ENCODE measurements at places on chromosomes 4 and X.
A peak's percentile ranks its signal among the peaks of the same experiment; 100 is the strongest.

DNA sequence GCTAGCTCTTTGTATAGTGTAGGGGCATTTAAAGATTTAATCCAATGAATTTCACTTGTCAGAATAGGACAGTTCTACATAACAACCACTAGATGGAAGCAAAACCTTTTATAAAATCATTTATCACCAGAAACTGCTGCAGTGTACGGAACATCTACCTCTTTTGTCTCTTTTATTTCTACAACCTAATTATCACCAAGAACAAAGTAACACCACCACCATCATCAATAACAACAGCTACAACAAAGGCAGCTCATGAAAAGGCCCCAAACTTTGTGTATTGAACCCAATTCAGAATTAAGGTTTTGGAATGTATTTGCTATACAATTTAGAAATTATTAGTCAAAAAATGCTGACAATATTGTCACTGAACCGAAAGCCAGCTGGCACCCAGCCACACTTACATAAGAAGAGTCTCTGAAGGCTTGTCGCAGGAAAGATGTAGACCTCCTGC is 260.9 kb upstream of the RPS6KA3 start:
- DNase-seq: peak; percentile 57

DNA sequence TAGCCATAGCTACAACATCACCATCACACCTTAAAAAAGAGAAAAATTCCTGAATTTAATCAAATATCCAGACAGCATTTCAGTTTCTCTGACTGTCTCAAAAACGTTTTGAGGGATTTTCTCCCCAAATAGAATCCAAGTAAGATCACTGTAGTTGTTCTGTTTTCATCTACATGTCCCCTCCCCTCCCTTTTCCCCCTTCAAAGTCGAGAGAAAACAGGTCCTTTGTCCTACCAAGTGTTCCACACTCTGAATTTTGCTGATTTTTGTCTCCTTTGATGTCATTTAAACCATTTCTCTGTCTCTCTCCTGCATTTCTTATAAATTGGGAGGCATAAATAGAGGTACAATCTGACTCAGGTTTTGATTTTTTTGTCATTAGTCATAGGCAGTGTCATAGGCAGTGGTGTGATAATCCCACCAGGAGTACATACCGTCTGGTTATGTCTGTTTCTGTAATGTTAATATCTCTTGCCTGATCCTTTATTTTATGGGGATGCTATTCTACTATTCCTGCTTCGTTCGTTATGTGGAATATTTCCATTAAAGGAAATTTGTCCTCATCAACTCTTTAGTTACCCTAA is 348.6 kb downstream of the PTTG2 start:
- DNase-seq: no peak

DNA sequence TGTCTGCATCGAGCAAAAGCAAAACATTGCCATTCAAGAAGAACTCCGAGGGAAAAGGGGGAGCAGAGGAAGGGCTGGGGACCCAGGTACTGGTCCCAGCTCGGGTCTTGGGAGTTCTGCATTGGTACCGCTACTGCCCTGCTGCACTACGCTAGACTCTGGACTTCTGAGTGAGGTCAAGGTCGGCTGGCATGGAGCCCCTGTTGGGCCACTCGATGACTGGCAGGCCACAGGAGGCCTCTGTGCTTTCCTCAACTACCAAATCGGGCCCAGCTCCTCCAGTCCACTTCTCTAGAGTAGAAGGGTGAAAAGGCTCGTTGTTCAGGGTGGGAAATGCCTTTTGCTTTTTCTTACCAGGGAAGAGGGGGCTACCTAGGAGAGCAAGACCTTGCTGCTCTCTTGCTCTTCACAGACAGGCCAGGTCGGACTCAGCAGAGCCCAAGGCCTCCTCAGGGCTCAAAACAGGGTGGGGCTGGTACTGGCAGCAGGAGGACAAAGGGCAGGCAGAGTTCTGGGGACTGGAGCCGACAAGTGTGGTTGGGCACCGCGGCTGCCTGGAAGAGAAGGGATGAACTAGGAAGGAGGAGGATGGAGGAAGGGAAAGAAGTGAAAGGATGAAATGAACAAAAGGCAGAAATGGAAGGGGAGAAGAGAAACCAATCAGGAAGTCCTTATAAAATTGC is 8.9 kb upstream of the IRAK1 start:
- peak; percentile 18 for DNase-seq

DNA sequence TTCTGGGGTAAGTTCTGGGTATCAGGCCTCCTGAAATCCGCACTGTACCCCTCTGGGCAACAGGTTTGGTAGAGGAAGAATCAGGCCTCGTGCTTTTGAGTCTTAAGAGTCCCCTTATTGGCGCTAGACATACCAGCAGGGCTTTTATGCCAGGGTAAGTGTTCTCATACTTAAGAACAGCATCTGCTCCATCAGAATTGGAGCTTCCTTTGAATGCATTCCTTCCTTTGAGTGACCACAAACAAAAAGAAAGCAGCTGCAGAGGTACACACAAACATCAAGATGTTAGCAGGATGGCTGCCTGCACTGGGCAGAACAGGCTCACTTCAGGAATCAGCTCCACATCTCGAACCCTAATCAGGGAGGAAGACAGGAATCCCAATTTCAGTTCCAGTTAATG is 156.8 kb downstream of the MGST2 start:
- DNase-seq: no peak

GRCh38 chr4:42360256-42360669 is 37.0 kb upstream of the SHISA3 start:
- DNase-seq: no peak

Measured in left ventricle myocardium superior (tissue), 1 donor.